ENCODE measurements at places on chromosomes 2 and 18.

DNA sequence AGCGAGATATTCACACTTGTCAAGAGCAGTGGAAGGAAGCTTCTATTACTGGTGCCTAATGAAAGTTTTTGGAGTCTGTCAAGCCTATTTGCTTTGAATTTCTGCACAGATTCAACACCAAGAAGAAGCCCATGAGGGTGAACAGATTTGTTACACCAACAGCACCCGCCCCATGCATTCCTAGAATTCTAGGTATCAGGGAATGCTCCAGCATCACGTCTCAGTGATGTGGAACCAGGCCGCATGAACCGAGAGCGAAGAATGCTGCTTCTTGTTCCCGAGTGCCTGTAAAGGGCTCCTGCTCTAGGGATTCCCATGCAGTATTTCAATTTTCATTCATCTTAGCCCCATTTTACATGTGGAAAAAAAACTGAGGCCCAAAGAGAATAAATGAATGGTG lies 69.7 kb downstream of the KCNF1 start:
- DNase-seq, result no peak

DNA sequence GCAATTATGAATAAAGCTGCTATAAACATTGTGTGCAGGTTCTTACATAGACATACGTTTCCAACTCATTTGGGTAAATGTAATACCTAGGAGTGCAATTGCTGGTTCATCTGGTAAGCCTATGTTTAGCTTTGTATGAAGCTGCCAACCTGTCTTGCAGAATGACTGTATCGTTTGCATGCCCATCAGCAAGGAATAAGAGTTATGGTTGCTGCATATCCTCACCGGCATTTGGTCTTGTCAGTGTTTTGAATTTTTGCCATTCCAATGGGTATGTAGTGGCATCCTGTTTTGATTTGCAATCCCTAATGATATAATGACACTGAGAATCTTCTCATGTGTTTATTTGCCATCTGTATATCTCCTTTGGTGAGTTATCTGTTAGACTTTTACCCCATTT lies 20.7 kb downstream of the CCDC150 start:
- no peak for DNase-seq

GRCh38 chr2:44155666-44156446 lies 12.8 kb upstream of the PPM1B start:
- DNase-seq, result no peak

DNA sequence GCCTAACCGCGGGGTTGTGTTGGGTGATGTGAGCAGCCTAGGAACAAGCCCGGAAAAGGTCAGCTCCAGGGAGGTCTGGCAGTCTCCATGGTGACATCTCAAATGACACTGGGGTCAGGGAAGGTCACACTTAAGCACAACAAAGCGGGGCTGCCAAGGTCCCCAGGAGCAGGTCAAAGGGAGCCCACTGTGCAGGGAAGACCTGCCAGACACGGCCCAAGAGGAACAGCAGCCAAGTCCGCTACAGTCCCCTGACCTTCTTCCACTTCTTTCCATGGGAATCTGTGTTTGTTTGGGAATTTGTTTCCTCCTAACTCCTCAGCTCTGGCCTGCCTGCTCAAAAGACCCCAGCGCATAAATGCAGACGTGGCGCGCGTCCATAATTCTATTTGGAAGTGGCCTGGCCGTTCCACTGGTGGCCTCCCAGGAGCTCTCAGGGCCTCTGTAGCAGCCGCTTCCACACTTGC lies 232.1 kb upstream of the COPS8 start:
- peak; percentile 47 for DNase-seq

DNA sequence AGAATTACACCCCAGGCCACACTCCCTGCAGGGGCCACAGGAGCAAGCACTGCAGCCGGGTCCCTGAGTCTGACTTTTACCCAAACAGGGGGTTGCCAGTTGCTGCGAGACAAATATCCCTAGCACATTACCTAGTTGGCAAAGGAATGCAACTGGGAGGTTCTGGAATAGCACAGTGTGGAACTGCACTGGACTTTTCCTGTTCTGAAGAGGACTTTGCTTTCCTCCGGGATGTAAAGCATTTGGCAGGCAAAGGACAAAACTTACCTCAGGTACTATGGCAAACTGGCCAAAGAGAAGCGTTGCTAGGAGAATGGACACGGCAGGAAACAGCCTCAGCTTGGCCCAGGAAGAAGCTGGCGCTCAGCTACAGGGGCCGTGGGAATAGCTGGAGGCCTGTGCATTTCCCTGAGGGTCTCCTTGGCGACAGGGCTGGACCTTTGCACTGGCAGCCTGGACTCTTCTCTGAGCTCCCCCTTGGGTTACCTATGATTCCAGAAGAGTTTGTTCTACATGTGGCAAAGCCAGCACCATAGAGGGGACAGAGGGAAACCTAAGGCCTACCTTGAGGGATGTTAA lies 45.0 kb downstream of the BCL11A start:
- DNase-seq, result no peak

DNA sequence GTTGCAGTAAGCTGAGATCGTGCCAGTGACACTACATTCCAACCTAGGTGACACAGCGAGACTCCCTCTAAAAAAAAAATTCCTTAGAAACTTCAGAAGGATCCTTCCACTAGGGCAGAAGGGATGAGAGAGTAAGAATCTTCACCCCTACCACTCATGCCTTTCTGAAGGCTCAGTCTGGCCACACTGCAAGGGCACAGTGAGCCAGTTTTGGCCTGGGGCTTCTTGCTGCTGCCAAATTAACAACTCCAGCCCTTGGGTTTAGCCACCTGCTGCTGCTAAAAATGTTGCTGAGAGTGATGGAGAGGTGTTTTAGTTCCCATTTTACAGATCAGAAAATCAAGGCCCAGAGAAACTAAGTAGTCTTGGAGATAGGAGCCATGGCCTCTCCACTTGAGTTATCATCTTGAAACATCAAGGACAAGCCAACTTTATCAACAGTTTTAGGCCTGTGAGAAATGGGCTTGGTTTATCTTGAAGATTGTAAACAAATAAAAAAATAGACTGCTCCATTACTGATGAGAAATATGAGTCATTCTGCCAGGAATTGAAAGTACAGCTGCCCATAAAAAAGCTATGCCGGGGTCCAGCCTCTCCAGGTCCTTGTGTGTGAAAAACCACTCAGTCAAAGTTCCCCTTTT lies 31.9 kb upstream of the CASP8 start:
- no peak for DNase-seq

DNA sequence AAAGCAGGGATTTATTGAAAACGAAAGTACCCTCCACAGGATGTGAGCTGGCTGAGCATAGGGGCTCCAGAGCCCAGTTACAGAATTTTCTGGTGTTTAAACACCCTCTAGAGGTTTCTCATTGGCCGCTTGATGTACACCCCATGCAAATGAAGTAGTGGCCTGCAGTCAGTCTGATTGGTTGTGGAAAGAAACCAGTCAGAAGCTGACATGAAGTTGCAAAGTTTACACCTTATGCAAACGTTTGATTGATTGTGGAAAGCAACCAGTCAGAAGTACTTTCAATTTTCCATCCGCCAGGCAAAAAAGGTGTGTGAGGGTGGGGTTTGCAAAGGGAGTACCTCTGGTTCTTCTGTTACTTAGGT lies 62.3 kb downstream of the VWA3B start:
- DNase-seq, result no peak

GRCh38 chr18:29726646-29727045 lies 1315.9 kb downstream of the DSC3 start:
- no peak for DNase-seq

DNA sequence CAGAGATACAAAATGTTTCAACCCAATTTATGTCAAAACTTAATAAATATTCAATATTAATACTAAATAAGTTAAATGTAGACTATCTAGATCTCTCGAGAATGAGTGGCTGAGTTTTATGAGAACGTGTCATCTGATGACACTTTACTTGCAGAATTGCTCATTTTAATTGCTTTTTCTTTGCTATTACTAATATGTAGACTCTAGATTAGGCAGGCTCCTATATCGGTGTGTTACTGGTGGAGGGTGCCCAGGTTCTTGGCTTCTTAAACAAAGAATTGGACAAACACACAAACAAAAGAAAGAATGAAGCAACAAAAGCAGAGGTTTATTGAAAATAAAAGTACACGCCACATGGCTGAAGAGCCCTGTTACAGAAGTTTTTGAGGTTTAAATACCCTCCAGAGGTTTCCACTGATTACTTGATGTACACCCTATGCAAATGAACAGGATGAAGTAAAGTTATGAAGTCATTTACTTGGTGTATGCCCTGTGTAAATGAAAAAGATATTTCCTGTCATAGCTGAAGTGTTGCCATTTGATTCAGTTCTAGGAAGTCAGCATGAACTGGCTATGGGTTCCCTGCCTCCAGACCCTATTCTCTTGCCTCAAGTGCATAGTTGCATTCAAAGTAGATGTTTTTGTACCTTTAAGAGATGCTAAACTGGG lies 122.9 kb upstream of the ITGA4 start:
- no peak for DNase-seq

GRCh38 chr2:209570194-209570593 lies 146.3 kb downstream of the MAP2 start:
- no peak for DNase-seq

DNA sequence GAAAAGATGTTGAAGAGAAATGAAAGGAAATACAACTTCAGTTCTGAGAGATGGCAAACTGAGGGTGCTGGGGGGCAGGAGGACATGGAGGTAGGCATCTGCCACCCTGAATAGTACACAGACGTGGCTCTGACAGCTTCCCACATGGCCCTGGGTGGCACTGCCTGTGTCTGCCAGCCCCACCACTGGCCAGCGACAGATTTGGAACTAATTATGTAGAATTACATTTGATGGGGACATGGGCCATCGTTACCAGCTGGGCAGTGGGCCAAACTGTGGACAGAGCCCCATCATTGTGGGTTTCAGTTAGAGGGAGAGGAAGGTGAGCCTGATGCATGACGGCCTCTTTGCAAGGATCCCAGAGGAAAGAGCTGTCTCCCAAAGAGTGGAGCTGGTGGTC lies 216.0 kb upstream of the HAAO start:
- DNase-seq, result no peak

GRCh38 chr2:125280265-125280664 lies 1255.2 kb downstream of the CNTNAP5 start:
- no peak for DNase-seq

- DNase-seq, result no peak
Observed at GRCh38 chr18:21557607-21558253, 42.8 kb downstream of the ESCO1 start.

DNA sequence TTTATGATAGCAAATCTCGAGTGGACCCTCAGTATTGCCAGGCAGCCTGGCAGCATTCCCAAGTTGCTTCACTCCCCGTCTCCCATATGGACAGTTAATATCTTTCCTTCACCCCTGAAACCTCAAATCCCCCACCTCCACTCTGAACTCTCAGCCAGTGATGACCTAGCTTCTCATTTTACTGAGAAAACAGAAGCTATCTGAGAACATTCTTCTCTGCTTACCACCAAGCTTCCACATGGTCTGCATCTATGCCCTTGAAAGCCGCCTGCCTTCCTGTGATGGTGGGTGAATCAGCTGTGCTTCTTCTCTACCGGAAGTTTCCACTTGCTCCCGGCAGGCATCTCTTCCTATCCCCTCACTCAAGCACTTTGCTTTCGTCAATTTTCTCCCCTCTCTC lies 529.2 kb downstream of the EPHA4 start:
- no peak for DNase-seq

- no peak for DNase-seq
Observed at GRCh38 chr2:29000956-29001355, 19.9 kb downstream of the TOGARAM2 start.

DNA sequence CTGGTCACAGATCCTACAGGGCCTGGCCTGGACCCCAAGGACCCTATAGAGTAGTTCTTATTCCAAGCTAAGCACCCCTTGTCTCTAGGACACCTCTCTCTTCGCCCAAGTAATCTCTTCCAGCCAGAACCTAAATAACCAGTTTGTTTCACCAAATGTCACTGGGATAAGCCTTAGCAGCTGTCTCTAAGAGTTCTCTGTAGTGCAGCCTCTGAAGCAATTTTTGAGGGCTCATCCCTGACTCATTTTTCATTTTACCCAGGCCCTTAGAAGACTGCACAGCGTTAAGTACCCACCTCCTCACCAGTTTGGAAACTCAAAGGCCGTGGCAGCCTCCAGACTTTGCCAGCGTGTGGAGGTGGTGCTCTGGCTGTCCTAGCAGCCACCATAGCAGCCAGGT lies 290.1 kb upstream of the SIX2 start:
- no peak for DNase-seq

DNA sequence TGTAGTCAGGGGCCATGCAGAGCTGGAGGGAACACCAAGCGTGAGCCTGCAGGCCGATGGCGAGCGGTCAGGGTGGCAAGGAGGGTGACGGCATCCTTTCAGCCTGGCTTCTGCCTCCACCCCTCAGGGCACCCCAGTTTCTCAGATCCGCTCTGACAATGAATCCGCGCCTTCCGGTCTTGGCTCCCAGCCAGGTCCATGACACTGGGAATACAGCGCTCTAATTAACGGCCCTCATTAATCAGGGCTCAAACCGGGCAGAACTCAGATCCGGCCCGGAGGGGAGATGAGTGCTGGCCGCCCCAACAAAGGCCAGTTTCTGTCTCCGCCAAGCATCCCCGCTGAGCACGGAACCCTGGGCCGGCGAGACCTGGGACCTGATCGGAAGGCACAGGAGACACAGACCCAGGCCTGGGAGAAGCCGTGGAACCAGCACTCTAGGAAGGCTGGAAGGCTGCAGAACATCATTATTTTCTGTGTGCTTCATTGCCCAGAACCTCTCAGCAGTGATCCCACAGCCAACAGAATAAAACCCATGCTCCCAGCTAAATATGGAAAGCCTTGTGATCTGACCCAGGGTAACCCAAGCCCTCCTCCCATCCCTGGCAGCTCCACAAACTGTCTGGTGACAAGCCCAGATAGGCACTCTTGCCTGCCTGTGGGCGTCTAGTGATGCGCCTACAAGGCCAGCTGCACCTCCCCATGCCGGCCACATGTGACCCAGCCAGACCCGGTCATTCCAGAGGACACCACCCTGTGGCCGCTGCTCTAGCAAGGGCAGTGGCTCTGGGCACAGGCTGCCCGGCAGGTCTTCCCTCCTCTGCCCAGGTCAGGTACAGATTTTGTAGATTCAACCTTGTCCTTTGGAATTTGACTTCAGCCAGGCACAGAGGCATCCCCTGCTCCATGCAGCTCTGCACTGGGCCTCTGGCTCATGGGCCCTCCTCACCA lies 438.7 kb upstream of the MYT1L start:
- no peak for DNase-seq

- DNase-seq, result no peak
Observed at GRCh38 chr2:162433491-162433890, 89.6 kb downstream of the GCA start.

GRCh38 chr2:235725016-235725489 lies 231.2 kb downstream of the AGAP1 start:
- peak; percentile 78 for DNase-seq
